Activated naive CD4-positive, alpha-beta T cell treated with anti-CD3 and anti-CD28 coated beads, Interleukin-2, amount 10 ng/mL, durations not matched to agents 5 hours and 36 hours (primary cell): ENCODE measurements at places on chromosomes 2 and 18. TPM values are rescaled to one million over a fixed set of nuclear protein-coding genes. Genes with fewer than 3 reads are reported as not detected.

Gene HOXD1
- not detected for total RNA-seq

Gene TRMT61B
- total RNA-seq: 13.1 TPM

Gene UGT1A8
- not detected for total RNA-seq

Gene UGT1A6
- not detected for total RNA-seq

Gene MOGAT1
- not detected for total RNA-seq

Gene RESP18
- total RNA-seq: not detected

Gene UGT1A3
- total RNA-seq: not detected

Gene DTNA
- total RNA-seq: not detected

Gene MAP3K19
- not detected for total RNA-seq

Gene KCNJ3
- not detected for total RNA-seq

Gene DAW1
- total RNA-seq: not detected

Gene ABCB11
- not detected for total RNA-seq

Gene SLC38A11
- not detected for total RNA-seq

Gene MYCN
- 0.14 TPM for total RNA-seq

Gene TTN
- total RNA-seq: 11.6 TPM

Gene FBXO15
- 0.43 TPM for total RNA-seq

Gene PAX3
- total RNA-seq: not detected

Gene PRSS56
- not detected for total RNA-seq

Gene CFC1
- not detected for total RNA-seq

Gene RAPGEF4
- 0.43 TPM for total RNA-seq

Gene NOSTRIN
- total RNA-seq: not detected

Gene IHH
- total RNA-seq: not detected

Gene TDRD15
- not detected for total RNA-seq

Gene HOXD11
- not detected for total RNA-seq

Gene MAP2
- not detected for total RNA-seq

Gene LYG2
- total RNA-seq: not detected
